Left hindlimb (tissue), 1 donor: ENCODE measurements at places on chromosomes 2 and 18.
A peak's percentile ranks its signal among the peaks of the same experiment; 100 is the strongest.

GRCh38 chr2:201520201-201520600 is 68.7 kb downstream of the STRADB start:
- no peak for DNase-seq

- no peak for DNase-seq
Measured at GRCh38 chr2:63537306-63537705, 51.0 kb downstream of the WDPCP start.

DNA sequence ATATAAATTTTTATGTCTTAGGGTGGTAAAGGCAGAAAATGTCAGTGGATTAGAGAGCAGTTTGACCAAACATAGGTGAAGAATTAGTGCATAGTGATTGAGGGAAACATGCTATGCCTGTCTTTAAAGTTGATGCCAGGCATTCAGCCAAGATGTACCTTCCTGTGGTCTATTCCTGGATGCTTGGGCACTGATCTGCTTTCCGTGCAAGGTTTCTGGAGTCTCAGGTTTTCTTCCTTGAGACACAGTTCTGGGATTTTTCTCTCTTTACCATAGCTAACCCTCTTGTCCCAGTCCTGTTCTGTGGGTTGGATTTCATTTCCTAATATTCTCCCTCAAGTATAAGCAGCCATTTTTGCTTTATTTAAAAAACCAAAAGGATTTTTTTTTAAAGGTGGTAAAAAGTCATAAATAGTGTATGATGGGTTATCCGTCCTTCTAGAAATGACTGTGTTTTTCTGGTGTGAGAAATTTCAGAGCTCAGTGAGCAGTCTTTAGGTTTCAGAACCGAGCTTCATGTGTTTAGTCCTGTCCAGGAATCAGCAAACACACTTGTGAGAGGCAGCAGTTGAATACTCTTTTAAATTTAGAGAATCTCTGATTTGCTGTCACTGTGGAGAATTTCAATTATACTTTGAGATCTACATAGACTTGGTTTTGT is 43.0 kb upstream of the CYBRD1 start:
- no peak for DNase-seq

DNA sequence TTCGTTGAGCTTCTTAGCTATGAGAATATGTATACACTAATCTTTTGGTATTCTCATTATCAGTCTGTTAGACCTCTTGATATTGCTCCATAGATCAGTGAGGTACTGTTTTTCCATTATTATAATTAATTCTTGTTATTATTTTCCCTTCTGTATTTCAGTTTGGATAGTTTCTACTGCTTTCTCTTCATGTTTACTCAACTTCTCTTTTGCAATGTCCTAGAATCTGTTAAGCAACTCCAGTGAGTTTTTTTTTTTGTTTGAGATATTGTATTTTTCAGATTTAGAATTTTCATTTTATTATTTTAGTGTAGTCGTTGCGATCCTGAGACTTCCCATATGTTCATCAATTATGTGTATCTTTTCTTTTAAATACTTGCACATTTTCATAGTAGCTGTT is 260.8 kb downstream of the SETBP1 start:
- DNase-seq, result no peak

DNA sequence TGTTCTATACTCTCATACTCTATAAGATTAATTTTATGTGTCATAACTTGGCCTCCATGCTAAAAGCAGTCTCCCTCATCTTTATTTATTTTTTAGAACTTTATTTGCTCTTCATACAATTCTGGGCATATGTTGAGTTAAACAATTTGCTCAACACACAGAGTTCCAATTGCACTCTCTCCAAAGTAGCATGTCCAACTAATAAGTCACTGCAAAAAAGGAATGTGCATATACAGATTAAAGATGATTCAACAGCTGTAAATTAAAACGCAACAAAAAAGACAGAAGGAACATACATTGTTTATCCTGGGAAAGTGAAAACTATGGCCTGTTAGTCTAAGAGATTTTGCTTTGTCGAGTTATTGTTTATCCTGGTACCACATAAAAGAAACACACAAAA is 277.7 kb upstream of the ACVR2A start:
- no peak for DNase-seq

DNA sequence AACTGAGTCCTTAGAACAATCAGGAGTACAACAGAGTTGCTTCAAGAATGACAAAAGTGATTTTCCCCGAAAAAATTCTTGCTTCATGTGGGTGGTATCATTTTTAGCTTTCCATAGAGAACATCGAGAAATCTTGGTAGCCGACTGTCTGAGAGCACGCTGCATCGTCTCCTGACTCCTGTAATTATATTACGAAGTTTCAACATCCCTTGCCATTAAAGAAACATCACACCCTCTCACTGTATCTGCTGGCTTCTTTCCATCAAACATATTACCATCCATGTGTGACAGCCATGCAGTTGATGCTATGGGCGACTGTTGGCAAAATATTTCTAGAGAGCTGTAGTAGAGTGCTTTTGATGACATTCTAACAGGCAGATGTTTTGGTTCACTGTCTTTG is 311.2 kb downstream of the CMPK2 start:
- DNase-seq, result no peak

DNA sequence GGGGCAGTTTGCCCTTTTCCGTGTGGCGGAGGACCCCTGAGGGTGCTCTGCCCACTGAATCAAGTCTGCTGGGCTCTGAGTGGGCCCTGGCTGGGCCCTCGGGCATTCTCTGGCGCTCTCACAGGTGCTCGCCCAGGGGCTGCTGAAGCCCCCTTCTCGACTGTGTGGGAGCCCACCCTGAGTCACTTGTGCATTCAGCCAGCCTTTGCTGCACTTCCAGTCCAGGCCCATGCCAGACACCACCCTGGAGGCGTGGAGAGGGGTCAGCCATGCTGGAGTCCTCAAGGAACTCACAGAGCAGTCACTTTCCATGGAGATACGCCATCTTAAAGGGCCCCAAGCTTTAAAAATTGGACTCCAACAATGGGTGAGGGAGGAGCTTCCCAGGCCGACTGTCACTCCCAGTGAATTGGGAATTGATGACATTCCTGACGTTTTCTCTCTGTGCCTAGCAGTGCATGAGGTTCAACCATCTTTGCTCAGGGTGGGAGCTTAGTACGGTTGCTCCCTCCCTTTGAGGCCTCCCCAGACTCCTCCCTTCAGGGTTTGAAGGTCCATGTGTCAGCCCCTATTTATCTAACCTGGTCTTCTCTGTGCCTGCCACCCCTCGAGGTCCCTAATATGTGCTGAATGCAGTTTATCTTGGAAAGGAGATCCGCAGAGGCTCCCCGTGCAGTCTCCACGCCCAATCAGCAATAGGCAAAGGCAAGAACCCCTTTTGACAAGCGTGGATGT is 71.8 kb upstream of the HS6ST1 start:
- peak; percentile 24 for DNase-seq

- DNase-seq, result no peak
Measured at GRCh38 chr2:197993363-197993762, 189.0 kb downstream of the PLCL1 start.

DNA sequence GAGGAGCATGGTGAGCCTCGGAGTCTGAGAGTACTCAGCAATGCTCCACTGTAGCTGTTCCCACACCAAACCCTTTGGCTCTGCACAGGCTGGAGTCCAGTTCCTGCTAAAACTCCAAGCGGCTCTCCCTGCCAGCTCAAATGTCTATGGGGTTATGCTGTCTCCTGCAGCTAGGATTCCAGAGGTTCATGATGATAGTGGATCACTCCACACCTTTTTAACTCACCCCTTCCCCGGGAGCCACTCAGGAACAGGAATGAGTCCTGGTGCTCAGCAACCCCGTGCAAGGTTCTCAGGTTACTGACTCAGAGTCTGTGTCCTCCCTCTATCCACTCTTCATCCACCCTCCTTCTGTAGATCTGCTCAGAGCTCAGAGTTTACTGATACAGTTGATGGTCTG is 410.0 kb downstream of the CDH19 start:
- DNase-seq, result no peak

GRCh38 chr18:5058768-5059695 is 138.0 kb downstream of the AKAIN1 start:
- DNase-seq, result no peak

GRCh38 chr2:75238670-75239330 is 39.5 kb upstream of the TACR1 start:
- no peak for DNase-seq

- peak; percentile 37 for DNase-seq
Measured at GRCh38 chr2:105576440-105577241, 168.1 kb upstream of the NCK2 start.

GRCh38 chr18:69127873-69128500 is 272.7 kb upstream of the DOK6 start:
- DNase-seq, result peak; percentile 28
